ENCODE measurements at places on chromosomes 4 and X.

GRCh38 chr4:25174674-25175073 lies 14.4 kb upstream of the SEPSECS start:
- no peak for DNase-seq

GRCh38 chr4:26406346-26406975 lies 83.8 kb downstream of the CCKAR start:
- no peak for DNase-seq

DNA sequence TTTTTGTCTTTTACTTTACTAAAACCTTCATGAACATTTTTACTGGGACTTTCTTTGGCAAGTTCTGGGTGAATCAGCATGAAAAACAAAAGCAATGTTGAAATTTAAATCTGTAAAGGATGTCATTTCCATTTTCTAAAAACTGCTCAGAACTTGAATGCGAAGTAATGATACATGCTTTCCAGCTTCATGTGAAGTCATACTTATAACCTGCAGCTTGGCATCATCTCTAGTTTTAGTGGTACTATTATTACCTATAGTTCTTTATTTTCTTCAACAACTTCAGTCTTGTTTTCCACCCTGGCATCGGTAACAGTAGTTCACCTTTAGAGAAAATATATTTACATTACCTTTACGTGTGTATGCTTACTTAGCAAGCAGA lies 421.4 kb upstream of the DIPK2B start:
- DNase-seq: no peak

GRCh38 chr4:85676850-85677590 lies 202.1 kb downstream of the ARHGAP24 start:
- no peak for DNase-seq

- DNase-seq: no peak
These were observed 117.4 kb upstream of the GPM6A start for GRCh38 chr4:175929441-175929840.

DNA sequence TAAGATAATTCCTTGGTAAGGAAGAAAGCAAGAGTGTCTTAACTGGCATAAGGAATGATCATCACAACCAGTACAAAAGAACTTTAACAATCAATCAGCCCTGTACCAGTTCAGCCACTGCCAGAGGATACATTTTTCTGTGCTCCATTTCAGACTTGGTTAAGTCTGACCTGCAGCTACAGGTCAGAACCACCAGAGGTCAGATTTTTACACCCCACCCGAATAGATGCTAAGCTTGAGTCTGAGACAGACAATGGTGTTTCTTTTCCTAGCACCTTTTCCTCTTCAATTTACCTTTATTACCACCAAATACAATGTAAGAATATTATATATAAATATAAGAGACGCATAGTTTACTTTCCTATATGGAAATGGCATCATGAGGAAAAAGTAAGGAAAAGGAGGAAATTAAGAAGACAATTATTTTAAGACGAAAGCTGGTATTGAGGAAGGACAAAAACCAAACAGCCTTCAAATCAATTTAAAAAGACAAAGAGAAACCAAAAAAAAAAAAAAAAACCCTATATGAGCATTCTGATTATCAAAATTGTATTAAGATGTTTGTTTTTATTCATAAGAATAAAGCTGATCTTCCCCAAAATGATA lies 215.3 kb upstream of the TTC29 start:
- no peak for DNase-seq

DNA sequence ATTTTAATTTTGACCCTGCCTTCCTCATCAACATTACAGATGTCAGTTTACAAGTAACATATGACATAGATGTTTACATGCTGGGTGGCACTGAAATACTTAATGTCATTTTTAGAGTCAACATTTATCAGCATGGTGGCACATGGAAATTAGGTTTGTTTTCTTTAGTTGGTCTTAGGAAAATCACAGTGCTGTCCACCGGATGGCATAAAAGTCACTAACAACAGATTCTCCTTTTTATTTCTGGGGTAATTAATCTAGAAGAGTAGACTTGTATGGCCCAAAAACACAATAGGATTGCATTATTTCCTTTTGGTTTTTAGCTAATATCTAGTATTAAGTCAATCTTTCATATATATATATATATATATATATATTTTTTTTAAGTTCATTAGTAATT lies 88.6 kb upstream of the HHIP start:
- DNase-seq: no peak

DNA sequence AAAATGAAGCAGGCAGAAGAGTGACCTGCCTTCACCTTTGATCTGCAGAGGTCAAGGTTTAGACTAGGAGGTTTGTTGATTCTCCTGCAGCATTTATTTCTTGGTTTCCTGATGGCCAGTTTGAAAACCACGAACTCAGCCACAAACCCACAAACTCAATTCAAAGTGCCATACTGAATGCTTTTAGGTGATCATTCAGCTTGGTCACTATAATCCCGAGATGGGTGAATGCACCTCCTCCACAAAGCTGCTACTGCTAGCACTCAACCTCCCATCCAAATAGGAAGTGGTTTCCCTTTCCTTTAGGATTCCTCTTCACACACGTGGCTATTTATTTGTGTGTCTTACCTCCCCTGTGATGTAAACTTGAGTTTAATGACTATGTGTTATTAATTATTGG lies 225.2 kb downstream of the MID1 start:
- DNase-seq: no peak

DNA sequence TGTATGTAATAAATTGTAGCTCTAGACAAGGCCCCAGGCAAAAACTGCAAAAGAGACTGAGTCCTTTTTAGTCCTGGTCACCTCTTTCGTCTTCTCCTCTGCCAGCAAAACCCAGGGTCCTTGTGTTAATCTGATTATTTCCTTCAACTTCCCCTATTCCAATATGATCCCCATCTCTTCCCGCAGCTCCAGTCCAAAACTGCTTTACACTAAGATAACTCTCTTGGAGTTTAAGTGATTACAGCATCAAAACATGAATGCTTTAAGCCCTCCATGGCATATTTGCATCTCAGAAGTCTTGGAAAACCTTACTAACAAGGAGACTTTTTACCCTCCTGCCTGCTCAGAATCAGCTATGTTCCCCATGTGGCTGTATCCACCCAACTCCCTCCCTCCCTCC lies 59.3 kb downstream of the MAGEA1 start:
- DNase-seq: no peak

- no peak for DNase-seq
These were observed 38.9 kb downstream of the TLR10 start for GRCh38 chr4:38743866-38744265.

DNA sequence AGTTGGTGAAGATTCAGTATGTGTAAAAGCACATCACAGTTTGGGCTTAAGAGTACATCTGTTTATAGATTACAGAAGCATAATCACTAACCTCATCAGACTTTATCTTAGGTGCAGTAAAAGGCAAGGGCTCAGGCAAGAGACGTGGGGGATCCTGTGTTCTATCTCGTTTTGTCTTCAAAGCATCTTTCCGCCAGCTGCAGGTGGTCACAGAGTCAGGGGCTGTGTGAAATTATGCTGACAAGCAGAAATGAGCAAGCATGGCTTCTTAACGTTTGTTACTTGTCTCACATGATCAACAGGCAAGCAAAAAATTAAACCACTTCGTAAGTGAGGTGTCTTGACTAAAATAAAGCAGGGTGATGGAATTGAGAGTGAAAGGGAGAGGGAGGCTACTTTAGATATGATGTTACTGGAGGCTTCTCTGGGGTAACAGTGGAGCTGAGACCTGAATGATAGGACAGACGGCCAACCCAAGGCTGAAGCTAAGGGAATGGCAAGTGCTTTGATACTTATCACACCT lies 1.4 kb upstream of the TEC start:
- DNase-seq: no peak

DNA sequence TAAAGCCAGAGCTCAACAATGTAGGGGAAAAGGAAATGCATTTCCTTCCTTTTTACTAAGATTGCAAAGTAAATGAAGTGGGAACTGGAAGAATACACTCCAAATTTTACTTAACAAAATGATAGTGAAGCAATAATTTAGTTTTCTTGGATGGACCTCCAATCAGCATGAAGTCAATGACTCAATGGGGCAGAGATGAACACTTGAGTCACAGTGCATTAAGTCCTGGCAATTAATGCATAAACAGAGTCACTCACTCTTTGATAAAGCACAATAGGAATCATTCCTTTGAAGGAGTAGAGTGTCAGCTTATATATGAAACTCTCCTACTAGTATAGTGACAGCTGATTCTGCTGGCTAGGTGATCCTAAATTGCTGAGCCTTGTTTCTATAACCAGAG lies 66.7 kb upstream of the FRAS1 start:
- DNase-seq: no peak

DNA sequence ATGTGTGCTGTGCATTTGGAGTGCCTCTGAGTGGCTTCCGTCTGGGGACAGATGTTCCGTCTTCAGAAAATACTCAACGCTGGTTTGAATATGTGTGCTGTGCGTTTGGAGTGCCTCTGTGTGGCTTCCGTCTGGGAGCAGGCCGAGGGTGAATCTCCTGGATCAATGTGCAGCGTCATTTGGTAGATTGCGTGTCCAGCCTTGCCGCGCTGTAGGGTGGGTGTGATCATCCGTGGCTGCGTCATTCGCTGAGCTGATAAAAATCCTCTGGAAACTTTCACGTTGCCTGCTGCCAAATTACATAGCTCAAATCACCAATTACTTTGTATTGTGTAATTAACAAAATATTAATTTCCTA lies 12.1 kb downstream of the UVSSA start:
- no peak for DNase-seq

GRCh38 chrX:103913356-103914020 lies 48.9 kb upstream of the TMSB15B start:
- no peak for DNase-seq

GRCh38 chr4:142043509-142043908 lies 407.1 kb downstream of the IL15 start:
- no peak for DNase-seq

DNA sequence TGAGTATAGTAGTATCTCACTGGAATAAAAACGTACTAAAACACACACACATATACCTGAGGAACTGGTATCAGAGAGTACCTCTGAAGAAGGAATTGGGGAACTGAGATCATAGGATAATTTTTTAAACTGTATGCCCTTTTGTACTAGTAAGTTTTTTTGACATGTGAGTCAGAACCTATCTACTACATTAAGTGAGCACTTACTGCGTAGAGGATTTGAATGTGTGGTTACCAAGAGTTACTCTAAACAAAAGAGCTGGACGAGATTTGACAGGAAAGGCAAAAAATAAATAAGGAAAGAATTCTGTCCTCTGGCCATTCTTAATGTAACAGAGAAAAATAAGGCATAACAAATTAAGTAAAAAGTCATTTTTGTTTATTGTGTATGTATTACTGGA lies 546.5 kb upstream of the FAT1 start:
- no peak for DNase-seq

GRCh38 chr4:139890816-139891215 lies 225.2 kb downstream of the MGST2 start:
- DNase-seq: no peak

GRCh38 chrX:99308302-99308701 lies 1101.8 kb downstream of the PCDH19 start:
- DNase-seq: no peak

DNA sequence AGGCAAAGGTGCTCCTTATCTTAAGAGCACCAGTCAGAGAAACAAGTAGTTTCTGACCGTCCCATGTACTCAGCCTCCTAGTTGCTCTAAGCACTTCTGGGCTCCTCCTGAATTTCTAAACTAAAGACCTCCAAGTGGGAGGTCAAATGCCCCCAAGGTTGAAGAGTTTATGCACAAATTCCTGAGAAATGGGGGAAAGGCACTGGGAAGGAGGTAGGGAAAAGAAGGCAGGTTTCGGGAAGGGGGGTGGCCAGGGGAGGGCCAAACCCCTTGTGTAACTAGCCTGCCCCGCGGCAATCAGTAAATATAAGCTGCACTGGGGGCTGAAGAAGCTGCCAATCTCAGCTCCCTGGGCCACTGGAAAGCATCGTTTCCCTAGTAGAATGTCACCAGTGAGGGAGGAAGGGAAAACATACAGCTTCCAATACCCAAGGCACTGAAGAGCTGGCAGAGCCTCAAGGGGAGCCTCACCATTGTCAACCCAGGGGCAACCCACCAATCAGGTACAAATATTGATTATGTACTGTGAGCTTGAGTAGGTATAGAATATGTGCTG lies 3.4 kb downstream of the FOXO4 start:
- no peak for DNase-seq

GRCh38 chr4:152536545-152537182 lies 772 bp upstream of the FBXW7 start:
- no peak for DNase-seq

DNA sequence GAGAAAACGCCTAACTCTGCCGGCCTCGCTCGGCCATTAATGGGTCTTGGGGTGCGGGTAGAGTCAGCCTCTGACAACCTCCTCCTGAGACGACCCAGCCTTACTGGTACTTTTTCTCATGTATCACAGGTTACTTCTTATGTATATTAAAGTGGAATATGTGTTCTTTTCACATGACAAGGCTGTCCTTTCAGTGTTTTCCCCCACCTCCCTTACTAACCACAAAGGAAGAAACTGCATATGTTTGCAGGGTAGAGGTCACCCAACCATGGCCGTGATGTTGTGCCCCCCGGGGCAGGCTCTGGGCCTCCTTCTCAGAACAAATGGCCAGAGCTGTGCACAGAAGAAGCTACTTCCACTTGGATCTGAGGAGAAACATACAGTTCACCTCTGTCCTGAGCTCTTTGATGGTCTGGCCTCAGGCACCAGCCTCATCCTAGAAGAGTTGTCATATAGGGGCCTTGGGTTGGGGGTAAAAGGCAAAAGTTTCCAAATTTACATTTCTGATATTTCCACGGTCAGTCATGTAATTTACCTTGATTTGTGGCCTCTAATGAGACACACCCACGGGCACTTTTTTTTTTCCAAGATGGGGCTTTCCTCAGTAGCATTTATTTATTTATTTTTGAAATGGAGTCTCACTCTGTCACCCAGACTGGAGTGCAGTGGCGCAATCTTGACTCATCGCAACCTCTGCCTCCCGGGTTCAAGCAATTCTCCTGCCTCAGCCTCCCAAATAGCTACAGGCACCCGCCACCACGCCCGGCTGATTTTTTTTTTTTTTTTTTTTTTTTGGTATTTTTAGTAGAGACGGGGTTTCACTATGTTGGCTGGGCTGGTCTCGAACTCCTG lies 1.9 kb downstream of the SOWAHD start:
- no peak for DNase-seq

- no peak for DNase-seq
These were observed 132.7 kb upstream of the MAP3K15 start for GRCh38 chrX:19647731-19648588.

DNA sequence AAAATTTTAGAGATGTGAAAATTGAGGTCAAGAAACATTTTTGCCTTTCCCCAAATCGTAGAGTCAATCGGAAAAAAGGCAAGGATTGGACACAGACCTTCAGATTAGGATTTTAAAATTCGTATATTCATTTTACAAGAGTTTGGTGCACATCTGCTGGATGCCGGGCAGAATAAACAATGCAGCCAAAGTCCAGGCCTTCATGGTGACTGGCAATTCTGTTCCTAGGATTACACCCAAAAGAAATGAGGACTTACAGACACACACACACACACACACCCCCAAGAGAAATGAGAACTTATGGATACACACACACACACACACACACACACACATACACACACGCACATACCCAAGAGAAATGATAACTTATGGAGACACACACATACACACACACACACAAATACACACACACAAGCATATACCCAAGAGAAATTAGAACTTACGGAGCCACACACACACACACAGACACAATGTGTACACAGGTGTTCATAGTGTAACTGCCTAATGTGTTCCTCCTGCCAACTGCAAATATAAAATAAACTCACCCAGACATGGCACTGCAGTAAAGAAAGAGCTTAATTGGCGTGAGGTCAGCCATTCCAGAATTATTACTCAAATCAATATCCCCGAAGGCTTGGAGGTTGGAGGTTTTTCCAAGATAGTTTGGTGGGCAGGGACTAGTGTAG lies 165.7 kb upstream of the STS start:
- DNase-seq: no peak
